ENCODE measurements at places on chromosomes 3 and 15.
A peak's percentile ranks its signal among the peaks of the same experiment; 100 is the strongest.

DNA sequence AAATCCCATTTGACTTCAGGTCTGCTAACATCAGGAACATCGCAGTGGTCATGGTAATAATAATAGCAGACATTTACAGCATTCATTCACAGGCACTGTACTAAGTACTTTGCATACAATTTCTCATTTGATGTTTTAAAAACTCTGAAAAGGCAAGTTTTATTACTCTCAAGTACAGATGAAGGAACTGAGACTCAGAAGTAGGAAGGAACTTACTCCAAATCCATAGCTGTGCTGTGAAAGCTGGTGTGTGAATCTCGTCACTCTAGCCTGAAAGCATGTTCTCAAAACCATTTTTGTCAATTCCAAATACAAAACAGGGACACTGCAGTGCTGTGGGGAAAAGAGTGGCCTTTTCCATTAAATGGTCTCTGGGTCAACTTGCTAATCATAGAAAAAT lies 179.9 kb downstream of the FAM43A start:
- no peak for DNase-seq

- DNase-seq: peak; percentile 24
These were observed 957 bp downstream of the ADCY5 start for GRCh38 chr3:123447749-123448517.

DNA sequence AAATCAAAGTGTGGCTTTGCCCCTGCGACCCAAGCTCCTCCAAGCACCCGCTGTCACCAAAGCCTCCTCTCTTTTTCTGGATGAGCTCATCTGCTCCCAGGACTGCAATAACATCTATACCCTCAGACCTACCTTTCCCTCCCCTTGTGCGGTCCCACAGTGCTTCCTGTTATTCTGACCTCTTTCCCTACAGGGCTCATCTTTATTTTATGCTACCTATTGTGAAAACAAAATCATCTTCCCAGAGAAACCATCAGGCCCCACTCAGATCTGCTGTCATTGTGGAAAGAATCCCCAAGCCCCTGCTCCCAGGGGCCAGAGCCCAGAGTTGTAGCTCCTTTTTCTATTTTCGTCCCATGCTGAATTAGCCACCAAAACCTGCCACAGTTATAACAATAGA lies 162.2 kb downstream of the MEIS2 start:
- no peak for DNase-seq

GRCh38 chr3:175732017-175732416 lies 872.9 kb downstream of the NAALADL2 start:
- DNase-seq: no peak

DNA sequence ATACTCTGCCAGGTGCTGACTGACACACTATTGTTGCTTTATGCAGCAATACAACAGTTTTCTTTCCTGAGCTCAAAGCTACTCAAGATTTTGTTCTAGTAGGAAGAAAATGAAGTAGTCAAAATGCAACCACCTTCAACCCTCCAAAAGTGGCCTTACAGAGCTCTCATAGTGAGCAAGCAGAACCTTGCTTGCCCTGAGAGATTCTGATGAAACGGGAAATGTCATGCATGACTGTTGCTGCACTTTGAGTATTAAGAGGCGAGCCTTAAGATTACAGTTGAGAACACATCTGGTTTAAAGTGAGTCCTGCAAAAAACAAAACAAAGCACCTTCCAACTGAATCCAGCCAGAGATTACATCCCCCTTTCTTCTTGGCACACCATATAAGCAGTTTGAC lies 29.7 kb downstream of the MINDY4B start:
- DNase-seq: no peak

GRCh38 chr3:52238761-52239701 lies at the start of gene TWF2:
Gene TWF2, minus strand, starts transcription at chr3:52239158. Its CDS starts 142 bp downstream, at chr3:52239016.
- DNase-seq: peak; percentile 76

GRCh38 chr15:63449731-63450130 lies 54.7 kb upstream of the USP3 start:
- DNase-seq: no peak

DNA sequence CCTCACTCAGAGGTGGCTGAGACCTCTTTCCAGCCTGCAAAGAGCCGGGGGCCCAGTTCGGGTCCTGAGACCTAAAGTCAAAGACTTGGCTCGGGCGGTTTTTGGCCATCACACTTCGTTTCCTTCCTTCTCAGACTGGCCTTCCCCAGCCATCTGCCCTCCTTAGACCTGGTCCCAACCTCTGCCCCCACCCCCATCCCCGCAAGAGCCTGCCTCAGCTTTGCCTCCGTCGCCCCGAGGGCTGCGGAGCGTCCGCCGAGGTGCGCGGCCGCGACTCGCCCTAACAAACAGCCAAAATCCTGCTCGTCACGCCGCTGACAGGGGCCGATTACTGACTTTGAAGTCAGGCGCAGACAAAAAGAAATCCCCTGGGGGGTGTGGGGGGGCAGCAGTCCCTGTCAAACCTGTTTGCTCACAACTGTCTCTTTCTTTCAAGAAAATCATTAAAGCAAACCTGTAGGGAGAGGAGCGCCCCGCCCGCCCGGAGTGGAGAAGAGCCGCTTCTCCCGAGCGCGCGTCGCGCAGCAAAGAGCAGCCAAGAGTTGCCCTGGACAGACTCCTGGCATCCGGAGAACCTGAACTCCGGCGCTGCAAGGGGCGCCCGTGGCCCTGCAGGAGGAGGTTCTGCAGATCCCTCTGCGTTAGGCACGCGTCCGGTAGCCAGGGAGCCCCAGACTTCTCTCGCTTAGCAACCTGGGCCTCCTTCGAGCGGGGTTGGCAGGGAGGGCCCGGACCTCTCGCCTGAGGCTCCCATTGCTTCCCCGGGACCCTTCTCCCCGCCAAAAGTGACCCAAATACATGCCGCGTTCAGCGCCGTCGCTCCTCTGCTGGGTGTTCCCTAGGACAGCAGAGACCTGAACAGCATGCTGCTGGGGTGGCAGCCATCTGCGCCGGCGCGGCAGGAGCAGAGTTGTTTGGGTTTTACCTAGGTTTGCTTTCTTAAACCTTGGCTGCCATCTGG lies 4.5 kb downstream of the SOX14 start:
- no peak for DNase-seq

- DNase-seq: no peak
These were observed 109.6 kb downstream of the PLD1 start for GRCh38 chr3:171700653-171701052.

DNA sequence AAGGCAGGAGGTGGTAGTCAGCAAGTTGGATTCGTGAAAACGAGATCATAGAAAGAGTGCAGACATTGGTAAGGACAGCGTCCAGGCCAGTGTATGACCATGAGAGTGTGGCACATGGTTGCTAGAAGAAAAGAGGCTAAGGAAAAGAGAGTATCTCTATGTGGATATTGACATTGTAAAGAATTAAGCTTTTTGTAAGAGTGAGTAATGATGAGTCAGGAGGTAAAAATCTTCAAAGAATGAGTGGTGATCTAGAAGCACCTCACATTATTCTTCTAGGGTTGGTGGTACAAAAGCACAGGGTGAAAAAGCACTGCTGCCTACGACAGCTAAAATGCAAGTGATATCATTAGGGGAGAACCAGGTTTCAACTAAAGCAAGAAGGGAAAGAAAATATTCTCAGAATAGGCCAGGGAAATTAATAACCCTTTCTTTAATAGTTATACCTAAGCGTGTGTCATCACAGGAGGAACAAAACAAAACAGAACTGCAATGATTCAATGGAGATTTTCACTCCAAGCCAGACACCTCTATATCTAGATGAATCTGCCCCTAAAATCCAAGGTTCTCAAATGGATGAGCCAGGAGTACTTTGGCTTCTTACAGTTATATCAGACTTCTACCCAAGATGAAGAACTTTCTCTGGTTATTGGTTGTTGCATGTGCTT lies 884.7 kb downstream of the NAALADL2 start:
- no peak for DNase-seq

GRCh38 chr3:133038731-133039375 lies 662 bp downstream of the TMEM108 start:
- peak; percentile 14 for DNase-seq

DNA sequence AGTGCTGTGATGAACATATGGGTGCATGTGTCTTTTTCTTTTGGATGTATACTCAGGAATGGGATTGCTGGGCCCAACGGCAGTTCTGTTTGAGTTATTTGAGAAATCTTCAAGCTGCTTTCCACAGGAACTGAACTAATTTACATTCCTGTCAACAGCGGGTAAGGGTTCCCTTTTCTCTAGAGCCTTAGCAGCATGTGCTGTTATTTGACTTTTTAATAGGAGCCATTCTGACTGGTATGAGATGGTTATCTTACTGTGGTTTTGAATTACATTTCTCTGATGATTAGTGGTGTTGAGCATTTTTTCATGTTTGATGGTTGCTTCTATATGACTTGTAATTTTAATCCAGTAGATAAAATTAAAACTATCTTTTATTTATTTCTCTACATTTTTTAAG lies 1168.6 kb upstream of the ALCAM start:
- DNase-seq: no peak

DNA sequence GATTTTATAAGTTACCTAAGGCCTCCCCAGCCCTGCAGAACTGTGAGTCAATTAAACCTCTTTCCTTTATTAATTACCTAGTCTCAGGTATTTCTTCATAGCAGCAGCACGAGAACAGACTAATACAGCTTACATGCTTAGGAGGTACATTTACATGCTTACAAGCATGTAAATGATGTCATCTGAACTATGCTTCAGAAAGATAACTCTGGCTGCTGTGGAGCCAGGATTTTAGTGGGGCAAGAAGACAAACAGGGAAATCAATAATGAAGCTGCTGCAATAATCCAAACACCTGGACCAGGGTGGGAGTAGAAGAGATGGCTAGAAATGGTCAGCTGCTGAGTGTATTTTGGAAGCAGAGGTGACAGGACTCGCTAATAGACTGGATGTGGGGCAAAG lies 9.6 kb downstream of the NDUFAF1 start:
- no peak for DNase-seq

- DNase-seq: no peak
These were observed 214.2 kb downstream of the GRM7 start for GRCh38 chr3:7075117-7075516.

DNA sequence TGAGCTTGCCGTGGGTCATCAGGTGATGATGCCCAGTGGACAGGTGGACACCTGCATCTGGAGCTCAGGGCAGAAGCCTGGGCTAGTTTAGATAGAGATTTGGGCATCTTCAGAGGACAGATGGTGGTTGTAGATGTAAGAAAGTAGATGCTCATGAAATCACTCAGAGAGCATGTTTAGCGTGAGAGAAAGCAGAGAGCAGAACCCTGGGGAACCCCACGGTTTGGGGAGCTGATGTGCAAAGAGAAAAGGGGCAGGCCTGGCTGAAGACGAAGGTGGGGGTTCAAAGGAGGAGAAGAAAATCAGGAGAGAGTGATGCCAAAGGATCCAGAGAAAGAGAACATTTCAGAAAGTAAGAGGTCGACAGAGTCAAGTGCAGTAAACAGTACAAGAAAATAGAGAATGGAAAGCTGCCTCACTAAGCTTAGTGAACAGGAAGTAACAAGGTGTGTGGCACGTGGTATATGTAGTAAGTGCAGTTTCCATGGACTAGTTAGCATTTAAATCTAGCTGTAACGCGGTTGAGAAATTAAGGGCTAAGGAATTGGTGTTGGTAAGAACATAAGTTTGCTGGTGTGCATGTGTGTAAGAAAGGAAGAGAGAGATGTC lies 13.5 kb downstream of the TIGIT start:
- DNase-seq: no peak

GRCh38 chr3:9066141-9066540 lies 102.9 kb upstream of the RAD18 start:
- no peak for DNase-seq

DNA sequence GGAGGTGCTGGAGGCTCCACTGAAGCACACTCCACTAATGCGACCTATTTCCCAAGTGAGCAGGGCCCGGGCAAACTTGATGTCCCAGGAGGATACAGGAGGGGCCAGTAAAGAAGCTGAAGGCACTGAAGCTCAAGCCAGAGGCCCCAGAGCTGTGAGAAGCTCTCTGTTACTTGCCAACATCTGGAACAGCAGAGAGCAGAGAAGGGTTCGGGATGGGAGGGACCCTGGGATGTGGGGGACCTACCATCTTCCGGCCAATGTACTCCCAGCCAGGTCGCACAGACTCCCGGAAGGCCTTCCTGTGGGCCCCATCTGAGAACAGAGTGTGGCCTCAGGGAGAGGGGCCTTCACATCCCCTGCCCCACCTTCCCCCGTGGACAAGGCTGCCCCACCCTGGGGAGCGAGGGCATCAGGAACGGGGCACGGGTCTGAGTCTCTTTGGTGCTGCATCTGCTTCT lies 3.1 kb downstream of the HHATL start:
- DNase-seq: no peak

- peak; percentile 10 for DNase-seq
These were observed 10.4 kb downstream of the VILL start for GRCh38 chr3:38000965-38001455.

DNA sequence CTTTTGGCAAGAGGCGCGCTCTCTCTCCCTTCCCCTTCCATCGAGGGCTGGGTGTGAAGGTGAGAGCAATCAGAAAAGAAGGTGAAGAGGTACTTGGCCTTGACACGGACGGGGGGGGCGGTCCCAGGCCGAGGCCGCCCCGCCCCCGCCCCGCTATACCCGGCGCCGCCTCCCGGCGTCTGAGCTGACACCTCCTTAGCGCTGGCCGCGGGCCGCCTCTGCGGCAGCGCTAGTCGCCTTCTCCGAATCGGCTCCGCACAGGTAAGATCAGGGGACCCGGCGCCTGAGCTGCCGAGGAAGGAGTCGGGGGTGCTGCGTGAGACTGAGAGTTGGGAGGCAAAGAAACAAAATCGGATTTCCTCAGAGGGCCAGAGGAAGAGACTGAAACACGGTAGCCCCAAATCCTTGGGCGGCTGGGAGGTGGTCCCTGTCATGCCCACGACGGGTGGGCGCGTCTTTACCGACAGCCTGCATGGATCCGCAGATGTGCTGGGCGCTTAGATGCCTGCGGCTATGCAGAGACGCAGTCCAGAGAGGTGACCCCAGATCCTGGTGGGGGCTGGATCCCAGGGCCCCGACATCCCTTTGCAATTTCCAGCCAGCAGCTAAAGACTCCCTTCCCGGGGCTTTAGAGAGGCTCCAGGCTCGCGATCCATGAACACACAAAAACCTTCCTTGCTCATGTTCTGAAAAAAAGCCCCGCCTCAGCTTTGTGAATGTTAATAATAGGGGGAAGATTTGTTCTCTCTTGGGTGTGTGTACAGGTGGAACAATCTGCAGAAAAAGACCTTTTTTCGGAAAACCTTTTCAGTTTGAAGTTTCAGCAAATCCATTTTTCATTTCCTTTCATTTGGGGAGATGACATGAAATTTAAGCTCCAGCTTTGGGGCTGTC lies at the start of gene ENTPD3:
ENTPD3 (plus strand) TSS at position 184 of the 894 bp plus-strand sequence. CDS start 874 bp downstream, outside the sequence.
- no peak for DNase-seq

DNA sequence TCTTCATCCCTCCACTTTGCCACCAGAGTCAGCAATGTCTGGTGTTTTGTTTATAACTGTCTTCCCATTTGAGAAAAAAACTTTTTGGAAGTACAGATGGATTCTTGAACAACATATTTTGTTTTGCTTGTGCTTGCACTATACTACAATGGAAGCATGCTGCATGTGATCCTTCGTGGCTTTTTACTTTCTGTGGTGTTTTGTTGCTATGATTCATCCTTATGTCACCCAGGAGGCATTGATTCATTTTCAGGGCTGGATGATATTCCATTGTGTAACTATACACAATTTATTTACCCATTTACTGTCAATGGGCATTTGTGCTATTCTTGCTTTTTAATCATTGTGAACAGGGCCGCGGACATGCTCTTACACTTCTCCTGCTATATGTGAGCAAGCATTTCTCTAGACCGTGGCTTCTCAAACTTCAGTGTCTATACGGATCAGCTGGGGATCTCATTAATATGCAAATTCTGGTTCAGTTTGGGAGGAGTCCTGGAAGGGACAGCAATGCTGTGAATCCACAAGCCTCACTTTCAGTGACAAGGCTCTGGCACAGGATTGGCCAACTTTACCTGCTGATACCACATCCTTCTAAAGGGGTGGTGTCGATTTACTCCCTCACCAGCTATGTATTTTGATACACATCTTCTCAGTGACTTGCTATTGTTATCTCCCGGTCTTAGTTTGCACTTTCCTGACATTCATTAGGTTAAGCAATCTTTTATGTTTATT lies 65.9 kb downstream of the POLR2M start:
- no peak for DNase-seq

Measured in uterus (tissue), 4 donors.